ENCODE measurements at places on chromosomes 5 and 9.

DNA sequence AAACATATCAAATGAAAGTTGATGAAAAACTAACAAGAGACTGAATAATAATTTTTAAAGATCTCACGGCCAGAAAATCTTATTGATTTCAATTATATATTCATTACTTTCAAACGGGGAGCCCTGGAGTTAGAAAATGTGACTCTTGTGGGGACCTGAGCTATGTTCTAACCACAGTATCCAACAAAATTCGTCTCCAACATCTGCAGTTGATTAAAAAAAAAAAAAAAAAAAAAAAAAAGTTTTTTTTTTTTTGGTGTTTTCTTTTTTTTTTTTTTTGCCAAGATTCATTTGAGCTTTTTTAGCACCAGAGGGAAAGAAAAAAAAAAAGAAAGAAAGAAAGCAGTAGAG lies 144.3 kb upstream of the PIK3R1 start:
- no peak for DNase-seq

DNA sequence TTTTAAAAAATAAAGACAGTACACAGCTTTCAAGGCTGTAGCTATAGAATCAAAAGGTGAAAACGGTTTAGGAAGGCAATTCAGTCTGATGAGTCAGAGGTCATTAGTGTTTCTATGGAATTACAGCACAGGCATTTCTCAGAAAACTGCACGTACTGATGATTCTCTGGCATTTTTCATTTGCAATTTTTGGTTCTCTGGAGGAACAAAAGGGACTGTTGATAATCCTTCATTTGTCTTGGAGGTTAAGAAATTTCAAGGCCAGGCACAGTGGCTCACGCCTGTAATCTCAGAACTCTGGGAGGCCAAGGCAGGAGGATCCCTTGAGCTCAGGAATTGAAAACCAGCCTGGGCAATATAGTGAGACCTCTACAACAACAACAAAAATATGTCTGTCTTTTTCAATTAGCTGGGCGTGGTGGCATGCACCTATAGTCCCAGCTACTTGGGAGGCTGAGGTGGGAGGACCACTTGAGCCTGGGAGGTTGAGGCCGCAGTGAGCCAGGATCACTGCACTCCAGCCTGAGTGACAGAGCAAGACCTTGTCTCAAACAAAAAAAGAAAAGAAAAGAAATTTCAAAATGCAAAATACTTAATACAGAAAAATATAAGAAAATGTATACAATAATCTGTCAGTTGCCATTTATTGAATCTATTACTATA lies 27.3 kb downstream of the NR6A1 start:
- no peak for DNase-seq

DNA sequence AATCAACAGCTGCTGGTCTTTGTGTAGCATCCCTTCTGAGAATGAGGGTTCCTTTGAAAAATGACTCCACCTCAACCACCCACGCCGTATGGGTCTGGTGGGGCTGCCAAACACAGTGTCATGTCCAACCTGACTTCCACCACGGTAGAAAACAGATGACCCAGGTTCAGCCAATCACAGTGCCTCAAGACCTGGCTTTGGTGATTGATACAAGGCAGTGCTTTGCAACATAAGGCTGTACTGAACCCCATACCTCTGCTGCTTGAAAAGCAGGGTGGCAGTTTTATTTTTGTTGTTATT lies 11.5 kb upstream of the TGFBR1 start:
- DNase-seq: peak; percentile 35

GRCh38 chr9:121298689-121299466 lies 30.9 kb downstream of the GSN start:
- no peak for DNase-seq

DNA sequence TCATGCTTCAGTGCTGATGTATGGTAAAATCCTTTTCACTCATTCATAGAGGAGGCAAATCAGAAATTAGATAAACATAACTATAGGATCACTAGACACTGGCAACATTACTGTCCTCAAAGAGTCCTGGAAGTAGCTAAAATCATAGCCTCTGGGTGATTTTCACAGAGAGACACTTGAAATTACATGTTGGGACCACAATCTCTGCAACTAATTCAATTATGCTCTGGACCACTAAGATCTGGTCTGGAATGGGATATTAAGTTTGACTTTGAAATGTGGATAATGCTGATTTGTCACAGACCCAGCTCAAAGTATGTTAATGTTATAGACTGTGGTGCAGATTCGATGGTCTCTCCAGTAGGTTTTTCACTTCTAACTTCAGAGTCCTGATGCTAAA lies 214.6 kb upstream of the CCNH start:
- no peak for DNase-seq

GRCh38 chr9:102550266-102550665 lies 444.9 kb upstream of the CYLC2 start:
- DNase-seq: no peak

DNA sequence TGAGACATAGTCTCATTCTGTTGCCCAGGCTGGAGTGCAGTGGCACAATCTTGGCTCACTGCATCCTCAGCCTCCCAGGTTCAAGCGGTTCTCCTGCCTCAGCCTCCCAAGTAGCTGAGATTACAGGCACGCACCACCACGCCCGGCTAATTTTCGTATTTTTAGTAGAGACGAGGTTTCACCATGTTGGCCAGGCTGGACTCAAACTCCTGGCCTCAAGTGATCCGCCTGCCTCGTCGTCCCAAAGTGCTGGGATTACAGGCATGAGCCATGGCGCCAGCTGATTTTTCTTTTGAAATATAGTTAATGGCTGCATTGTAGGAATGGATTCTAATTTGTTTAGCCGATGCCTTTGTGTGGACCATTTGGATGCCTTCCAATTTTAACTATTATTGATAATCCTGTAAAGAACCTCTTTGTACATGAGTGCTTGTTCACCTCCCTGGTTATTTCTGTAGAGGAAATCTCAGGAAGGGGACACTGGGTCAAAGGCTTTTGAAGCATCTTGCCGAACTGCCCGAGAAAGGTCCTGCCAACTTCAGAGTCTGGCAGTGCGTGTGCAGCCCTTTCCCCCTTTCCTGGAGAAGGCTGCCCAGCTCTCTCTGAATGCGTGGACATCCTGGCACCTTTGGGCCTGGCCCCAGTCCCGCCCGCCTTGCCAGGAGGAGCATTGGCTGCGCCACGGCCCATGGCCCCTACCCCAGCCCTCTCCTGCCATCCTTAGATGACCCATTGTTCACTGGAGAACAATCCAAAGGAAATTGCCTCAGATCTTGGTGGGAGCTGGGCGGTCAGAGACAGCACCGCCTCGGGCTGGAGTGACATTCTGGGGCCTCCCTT lies 8.9 kb upstream of the NUP214 start:
- DNase-seq: no peak

All from stimulated activated naive CD8-positive, alpha-beta T cell treated with anti-CD3 and anti-CD28 coated beads, Interleukin-15, Interleukin-2, amounts not matched to agents 100 U/mL and 50 U/mL, for 24 hours (primary cell).